ENCODE measurements at places on chromosomes 1 and 21.

DNA sequence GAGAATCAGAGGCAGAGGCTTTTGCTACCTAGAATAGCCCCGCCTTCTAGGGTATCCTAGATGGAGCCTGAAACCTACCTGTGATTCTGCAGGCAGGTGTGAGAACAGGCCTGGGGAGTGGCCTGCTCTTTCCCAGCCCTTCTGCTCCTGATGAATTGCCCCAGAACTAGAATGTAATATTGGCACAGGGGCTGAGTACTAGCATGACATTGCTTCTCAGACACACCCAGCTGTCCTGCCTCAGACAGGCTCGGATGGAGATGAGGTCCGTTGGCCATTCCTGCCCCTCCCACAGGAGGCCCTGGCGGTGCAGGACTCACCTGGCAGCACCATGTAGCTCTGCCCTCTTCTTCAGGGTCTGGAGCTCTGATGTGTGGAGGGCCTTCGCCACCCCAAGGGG lies 237.6 kb downstream of the GRIK3 start:
- DNase-seq = no peak

DNA sequence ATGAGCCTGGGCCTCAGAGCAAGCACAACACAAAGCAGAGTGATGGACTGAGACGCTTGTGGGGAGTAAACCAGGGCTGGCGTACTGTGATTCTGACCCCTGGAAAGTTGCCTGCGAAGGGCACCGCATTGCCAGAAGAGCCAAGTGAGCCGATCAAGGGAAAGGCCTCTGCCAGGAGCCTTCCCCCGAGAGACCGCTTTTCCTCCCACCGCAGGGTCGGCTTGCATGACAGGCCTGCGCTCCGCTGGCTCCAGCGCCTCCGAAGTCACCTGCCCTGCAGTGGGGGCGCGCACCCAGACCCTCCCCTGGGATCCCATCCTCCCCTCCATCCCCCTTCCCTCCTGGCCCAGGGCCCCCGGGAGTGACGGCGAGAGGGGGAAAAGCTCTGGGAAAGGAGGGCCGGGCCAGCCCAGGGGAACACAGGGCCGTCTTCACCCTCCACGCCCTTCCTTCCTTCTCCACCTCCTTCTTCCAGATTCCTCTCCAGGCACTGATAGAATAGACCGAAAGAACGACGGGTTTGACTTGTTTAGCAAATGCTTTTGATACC lies 165.0 kb downstream of the TRIM33 start:
- peak; percentile 83 for DNase-seq

DNA sequence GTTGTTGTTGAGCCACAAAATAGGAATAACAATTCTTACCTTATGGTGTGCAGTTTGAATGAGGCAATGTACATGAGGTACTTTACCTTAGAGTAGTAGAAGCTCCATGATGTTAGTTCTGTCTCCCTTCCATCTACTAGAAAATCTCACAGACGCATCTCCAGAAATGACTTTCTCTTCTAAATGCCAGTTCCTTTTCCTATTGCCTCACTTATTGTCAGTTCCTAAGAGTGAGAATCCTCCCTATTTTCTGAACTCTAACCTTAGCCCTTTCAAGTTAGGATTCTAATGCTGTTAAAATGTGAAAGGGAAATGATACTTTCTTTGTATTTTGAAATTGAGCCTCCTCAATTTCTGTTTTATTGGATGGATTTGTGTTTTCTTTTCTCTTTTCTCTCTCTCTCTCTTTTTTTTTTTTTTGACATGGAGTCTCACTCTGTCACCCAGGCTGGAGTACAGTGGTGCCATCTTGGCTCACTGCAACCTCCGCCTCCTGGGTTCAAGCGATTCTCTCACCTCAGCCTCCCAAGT lies 18.6 kb upstream of the MAPKAPK2 start:
- DNase-seq = no peak

DNA sequence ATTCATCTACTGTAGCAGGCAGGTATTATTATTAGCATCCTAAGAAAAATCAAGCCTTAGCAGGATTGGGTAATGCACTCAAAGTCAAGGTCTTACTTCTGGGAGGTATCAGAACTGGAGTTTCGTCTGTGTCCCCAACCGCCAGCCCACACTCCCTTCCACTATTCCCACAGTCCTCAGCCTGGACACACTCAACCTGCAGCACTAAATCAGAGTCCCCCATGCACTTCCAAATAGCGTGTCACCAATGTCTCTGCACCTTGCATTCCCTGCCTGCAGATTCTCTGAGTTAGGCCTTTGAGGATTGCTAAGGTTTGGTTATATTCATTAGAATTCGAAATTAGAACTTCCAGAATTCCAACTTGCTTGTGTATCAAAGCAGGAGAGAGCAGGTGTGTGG lies 3.9 kb downstream of the LYPD8 start:
- no peak for DNase-seq

GRCh38 chr1:109819906-109820305 lies 56.2 kb upstream of the EPS8L3 start:
- no peak for DNase-seq

DNA sequence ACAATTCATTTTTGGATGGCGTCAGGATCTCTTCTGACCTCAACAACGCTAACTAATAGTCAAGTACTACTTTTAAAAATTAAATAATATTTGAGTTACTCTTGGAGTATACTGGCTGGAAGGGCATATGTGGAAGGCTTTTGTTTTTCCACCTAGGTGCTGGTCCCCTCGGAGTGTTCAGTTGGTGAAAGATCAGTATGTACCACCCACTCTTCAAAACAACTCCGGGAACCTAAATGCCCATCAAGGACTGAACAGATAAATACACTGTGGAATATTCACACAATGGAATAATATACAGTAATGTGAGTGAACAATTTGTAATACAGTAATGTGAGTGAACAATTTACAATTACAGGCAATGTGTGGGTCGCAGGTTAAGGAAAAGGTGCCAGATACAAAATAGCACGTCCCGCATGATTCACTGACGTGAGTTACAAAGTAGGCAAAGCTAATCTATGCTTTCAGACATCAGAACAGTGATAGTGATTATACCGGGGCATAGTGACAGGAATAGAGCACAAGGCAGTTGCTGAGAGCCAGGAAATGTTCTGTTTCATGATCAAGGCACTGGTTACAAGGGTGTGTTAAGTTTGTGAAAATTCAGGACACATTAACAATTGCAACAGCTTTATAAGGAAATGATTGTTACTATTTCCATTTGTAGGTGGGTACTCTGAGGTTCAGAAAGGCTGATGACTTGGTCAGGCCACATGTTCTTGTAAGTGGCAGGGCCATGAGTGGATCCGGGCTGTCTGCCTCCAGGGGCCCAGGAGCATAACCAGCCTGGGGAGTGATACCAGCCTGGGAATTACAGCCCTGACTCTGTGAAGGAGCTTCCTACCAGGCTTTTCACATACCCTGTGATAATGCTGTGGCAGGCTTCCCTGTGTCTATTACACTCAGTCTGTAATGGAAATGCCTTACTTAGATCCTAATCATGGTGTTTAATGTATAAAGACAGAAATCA lies 59.3 kb upstream of the ABCD3 start:
- no peak for DNase-seq

DNA sequence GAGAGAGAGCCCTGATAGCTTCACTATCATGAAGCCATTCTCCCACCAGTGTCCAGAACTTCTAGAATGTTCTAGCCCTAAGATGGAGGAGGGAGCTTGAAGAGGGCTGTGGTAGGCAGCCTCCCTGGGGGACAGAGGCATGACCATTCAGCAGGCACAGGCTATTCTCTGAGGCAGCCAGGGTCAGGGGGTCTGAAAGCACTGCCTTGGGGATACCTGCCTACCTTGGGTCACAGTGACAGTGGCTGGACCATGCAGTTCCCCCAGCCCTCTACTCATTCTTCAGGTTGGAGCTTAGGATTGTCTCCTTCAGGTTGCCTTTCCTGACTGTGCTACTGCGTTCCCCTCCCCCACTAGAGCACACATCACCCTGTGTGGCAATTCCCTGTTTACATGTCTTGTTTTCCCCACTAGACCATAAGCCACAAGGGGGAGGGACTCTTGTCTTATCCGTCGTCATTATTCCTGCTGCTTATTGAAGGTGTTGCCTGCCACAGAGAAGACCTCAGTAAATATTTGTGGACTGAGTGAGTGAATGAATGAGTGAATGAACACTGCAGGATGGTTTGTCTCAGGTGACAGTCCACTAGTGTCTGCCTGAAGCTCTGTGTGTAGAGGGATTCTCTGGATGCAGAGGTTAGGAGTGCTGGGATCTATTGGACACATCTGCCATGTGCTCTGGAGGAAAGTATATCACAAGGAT lies 5.2 kb downstream of the ZDHHC18 start:
- no peak for DNase-seq

DNA sequence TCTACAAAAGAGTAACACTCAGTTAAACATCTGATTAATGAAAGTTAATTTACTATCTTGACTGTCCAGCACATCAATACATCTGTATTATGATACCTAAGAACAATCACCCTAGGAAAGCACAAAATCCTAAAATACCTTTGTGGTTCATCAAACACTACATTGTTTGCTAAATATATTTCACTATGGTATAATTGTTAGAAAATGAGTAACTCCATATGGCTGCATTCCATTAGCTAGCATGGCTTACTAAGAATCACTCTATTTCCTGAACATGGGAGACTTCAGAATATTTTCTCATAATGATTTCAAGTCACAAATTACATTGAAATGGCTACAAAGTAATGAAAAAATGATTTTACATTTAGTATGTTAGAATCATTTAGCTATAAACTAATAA lies 12.5 kb downstream of the TRMT1L start:
- no peak for DNase-seq

- no peak for DNase-seq
Measured at GRCh38 chr1:103002005-103002404, 106.3 kb downstream of the COL11A1 start.

- DNase-seq = peak; percentile 76
Measured at GRCh38 chr1:156123356-156124196, 9.1 kb downstream of the LMNA start.

DNA sequence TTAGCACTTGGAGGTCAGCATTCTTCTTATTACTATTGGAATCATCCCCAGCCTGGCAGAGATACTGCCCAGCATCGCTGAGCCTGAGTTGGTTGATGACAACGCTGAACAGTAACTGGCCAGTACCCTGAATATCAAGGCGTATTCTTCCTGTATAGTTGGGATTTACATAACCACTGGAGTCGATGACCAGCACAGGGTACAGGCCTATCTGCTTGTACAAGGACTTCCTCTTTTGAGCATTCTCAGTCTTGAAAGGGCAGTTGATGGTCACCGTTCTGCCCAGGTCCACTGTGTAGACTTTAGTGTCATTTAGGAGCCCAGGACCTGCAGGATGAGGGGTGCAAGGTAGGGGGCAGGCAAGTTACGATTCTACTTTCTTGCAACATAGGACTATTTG lies 8.8 kb downstream of the PIGR start:
- DNase-seq = no peak

DNA sequence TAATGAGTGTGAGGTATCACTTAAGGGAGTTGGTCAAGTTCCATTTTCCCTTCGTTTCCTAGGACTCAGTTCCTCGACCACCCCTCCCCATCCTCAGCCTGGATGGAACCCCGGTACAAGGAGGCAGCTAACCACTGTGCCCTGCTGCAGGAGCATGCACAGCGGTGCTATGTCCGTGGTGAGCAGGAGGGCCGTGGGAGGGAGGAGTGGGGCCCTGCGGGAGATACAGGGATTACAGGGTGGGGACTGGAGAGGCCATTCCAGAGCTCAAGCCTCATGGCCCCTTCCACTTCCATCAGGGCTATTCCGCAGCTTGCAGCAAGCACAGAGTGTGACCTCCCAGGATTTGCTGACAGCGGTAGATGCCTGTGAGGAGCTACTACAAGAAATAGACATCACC lies 25.8 kb downstream of the HYI start:
- no peak for DNase-seq

GRCh38 chr1:194289569-194290266 lies 1103.3 kb upstream of the B3GALT2 start:
- no peak for DNase-seq

GRCh38 chr1:175443332-175443731 lies 250.8 kb upstream of the KIAA0040 start:
- DNase-seq = no peak

- no peak for DNase-seq
Measured at GRCh38 chr21:32364387-32364786, 28.4 kb downstream of the URB1 start.

DNA sequence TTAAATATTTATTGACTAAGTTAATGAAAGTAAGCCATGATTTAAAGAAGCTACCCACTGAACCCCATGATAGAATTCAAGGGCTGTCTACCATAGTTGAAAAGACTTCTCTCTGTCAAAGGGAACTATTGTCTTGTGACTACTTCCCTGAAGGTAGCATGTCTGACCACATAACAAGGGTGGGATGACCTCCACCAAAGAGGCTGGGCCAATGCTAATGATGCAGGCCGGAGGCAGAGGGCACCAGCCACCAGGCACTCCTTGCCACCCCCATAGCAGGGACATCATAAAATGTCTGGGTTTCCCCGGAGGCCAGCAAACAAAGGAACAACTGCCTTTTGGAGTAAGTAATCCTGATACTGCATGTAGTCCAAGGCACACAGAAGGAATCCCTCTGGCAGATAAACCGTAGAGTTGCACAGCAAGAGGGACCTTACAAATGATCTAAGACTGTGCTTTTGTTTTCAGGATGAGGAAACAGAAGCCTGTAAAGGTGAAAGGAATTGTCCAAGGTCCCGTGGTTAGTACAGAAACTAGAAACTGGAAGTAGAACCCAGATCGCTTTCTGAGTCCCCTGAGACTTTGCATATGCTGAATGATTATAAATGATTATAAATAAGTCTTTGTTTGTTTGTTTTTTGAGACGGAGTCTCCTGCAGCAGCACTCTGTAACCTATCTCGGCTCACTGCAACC lies 33.5 kb upstream of the ITPKB start:
- no peak for DNase-seq

DNA sequence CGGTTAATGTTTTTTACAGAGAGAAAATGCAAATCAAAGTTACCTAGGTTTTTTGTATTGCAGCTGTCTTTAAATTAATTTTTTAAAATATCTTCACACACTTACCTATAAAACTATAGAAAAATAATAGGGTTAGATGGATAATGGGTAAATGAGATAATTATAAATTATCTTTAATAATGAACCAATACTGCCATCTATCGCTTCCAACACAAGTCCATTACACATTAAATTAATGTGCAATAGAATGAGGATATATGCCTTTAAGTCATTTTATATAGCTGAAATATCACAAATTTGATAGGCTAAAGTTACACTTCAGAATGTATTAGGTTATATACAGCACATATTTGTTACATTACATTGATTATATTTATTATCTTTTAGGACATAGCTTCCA lies 2212.8 kb downstream of the MRPL39 start:
- no peak for DNase-seq

DNA sequence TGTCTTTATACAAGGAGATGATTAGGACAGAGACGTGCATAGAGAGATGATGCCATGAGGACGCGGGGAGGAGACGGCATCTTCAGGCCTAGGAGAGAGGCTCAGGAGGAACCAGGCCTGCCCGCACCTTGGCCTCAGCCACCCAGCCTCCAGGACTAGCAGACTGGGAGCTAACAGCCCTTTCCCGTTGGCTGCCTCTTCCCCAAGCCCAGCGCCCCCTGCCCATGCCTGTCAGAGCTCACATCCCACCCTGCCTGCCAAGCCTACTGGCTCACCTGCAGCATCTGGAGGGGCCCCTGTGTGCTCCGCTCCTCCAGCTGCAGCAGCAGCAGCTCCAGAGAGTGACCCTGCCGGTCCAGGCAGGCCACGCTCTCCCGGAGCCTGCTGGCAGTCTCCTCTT lies 4.0 kb upstream of the TRIM11 start:
- DNase-seq = no peak

GRCh38 chr1:234214911-234215892 lies 158.1 kb upstream of the COA6 start:
- DNase-seq = no peak
